ENCODE measurements at places on chromosomes 12 and 14.
A peak's percentile ranks its signal among the peaks of the same experiment; 100 is the strongest.

- DNase-seq = no peak
Measured at GRCh38 chr14:69268763-69269162, 8.8 kb downstream of the GALNT16 start.

DNA sequence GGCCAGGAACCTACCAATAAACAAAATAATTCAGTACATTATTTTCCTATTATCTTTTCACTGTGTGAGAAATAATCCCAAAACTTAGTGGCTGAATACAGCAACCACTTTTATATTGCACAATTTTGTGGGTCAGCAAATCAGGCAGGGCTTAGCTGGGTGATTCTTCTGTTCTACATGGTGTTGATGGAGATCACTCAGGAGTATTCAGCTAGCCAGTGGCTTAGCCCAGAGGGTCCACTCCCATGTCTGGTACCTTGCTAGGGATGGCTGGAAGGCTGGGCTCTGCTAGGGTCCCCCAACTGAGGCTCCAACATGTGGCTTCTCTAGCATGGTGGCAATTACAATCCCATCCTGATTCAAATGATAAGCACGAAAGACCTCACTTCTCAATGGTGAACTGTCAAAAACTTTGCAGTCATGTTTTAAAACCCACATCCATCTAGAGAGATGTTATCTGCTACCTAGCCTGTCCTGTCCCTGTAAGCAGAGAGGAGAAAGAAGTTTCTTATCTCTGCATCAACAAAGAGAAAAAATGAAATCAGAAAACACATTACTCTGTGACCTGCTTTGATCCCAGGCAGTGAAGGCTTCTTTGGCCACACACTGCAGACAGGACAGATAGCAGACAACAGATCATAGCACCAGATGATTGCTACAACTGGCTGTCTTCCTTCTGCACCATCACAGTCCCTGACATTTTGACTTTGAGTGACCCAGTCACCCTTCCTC lies 51.0 kb upstream of the MYL2 start:
- DNase-seq = no peak

DNA sequence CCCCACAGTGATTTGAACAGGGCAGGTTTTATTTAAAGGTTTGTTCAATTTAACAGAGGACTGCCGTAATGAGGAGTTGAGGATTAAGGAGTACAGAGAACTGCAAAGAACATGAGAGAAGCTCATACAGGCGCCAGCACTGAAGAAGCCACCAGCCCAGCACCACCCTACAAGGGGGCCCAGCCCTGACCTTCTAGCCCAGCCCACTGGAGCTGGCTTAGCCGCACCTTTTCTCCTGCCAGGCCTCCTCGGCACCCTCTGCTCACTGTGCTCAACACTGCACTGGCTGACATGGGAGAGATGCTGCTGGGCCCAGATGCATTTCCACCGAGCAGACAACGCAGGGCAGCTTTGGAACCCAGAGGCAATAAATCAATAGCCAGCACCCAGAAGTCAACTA lies 36.5 kb upstream of the SFSWAP start:
- no peak for DNase-seq

- no peak for DNase-seq
Measured at GRCh38 chr14:104034976-104035699, 50.4 kb upstream of the ASPG start.

GRCh38 chr12:114316076-114316475 lies 89.9 kb downstream of the TBX5 start:
- DNase-seq = no peak

DNA sequence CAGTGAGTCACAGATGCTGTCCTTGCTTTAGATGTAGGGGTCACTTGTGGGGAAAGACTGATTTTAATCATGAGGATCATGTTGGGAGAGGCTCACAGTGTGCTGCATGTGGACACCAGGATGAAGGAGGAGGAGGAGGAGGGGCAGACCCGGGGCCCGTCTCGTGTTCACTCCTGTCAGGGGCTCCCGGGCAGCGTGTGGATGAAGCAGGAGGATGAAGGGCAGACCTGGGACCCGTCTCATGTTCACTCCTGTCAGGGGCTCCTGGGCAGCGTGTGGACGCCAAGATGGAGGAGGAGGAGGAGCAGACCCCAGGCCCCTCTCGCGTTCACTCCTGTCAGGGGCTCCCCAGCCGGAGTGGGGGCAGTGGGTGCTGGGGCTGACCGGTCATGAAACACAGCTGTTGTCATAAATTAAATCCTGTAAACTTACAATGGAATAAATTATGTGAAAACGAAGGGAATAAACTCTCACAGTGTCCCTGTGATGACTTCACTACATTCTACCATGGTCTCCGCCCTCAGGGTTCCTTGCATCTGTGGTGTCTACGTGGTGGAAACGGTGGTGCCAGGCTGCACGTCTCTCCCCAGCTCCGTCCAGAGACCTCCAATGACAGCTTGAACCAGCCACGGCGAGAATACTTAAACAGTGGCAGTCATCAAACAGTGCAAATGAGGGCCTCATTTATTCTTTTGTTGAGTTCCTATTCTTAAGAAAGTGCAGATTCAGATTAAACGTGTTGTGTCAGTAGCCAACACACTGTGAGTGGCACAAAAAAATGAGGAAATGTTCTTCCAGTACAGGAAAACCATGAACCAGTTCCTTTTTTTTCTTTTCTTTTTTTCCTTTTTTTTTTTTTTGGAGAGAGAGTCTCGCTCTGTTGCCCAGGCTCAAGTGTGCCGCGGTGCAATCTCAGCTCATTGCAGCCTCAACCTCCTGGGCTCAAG lies 37.7 kb upstream of the SFSWAP start:
- DNase-seq = no peak

- peak; percentile 57 for DNase-seq
Measured at GRCh38 chr12:26153421-26154154, 28.8 kb upstream of the BHLHE41 start.

DNA sequence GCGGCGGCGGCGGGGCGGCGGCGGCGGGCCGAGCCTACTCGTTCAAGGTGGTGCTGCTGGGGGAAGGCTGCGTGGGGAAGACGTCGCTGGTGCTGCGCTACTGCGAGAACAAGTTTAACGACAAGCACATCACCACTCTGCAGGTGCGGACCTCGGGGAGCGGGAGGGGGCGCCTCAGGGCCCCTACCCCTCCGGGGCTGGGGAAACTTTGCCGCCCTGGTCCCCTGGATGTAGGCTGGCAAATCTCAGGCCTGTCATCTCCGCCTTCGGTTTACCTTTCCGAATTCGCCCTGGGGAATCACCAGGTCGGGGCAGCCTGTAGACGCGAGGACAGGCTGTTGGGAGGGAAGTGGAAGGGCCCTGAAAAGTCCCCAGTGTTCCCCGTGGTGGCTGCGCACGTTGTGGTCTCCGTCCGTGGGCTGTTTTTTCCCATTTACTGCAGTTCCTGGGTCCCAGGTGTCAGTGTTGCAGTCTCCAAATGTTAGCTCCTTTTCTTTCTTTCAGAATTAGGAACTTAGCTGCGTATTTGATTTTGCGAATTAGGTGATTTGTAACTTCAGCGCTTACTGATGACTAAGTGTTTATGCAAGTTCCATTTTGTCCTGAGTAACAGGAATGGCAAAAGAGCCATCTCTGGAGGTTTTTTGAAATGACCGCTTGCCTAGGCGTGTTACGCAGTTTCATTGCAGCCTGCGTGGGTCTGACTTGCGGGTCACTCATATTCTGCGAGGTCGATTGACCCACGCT lies 656 bp downstream of the RAB21 start:
- DNase-seq = peak; percentile 43

GRCh38 chr12:124357616-124358015 lies 62.7 kb downstream of the RFLNA start:
- no peak for DNase-seq

GRCh38 chr12:49296034-49296835 lies 1.3 kb downstream of the PRPH start:
- no peak for DNase-seq

GRCh38 chr12:94435511-94435927 lies 24.1 kb downstream of the CEP83 start:
- DNase-seq = no peak

GRCh38 chr14:88542857-88543795 lies 11.7 kb downstream of the PTPN21 start:
- no peak for DNase-seq

DNA sequence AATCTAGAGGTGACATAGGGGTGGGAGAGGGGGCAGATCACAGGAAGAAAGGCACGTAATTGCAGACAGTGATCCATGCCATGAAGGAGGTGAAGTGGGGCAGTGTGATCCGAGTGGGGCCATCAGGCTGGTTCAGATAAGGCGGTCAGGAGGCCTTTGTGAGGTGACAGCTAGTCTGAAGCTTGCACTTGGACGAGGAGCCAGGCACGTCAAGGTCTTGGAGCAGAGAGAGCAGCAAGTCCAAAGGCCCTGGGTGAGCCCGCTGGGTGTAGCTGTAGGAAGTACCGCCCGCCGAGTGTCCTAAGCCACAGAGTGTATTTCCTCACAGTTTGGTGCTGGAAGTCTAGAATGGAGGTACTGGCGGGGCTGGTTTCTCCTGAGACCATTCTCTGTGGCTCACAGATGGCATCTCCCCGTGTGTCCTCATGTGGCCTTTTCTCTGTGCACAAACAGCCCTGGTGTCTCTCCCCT lies 23.6 kb downstream of the RHOF start:
- no peak for DNase-seq

DNA sequence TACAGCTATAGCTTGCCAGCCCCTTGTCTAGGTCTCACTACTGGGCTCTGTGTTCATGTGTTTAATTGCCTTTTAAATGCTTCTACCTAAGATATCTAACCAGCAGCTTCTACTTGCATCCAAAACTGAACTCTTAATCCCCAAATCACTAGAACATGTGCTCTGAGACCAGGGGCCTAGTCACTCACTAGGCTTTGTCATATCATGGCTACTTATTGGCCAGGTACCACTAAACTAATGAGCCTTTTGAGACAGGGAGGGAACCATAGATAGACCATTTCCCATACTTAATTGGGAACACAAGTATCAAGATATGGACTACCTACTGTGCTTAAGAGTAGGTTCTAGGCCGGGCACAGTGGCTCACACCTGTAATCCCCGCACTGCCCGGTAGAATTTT lies 6.5 kb downstream of the HSP90B1 start:
- DNase-seq = no peak

GRCh38 chr14:64715146-64715627 lies 11.0 kb downstream of the PLEKHG3 start:
- no peak for DNase-seq

GRCh38 chr12:102441077-102441596 lies 39.2 kb downstream of the IGF1 start:
- no peak for DNase-seq

- DNase-seq = peak; percentile 82
Measured at GRCh38 chr12:69096669-69097335, 142.6 kb upstream of the CPSF6 start.
